ENCODE measurements at places on chromosomes 7 and 10.

DNA sequence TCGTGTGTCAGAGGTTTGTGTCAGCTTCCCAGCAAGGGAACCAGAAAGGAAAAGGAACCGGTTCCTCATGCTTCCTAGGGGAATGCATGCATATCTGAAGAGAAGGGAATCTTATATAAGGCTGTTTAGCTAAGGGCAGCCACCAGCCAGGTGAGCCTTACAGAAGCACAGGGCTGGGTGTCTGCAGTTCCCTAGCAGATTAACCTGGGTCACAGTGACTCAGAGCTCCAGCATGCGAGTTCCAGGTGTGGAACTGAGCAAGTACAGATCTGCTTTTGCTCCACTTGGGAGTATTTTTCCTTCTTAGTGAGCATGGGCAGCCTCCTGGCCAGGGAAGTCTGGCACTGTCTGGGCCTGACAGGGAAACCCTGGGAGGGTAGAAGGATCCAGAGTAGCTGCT, 957 bp upstream of the ANKRD2 start:
- DNase-seq, result no peak

- no peak for DNase-seq
Observed at GRCh38 chr7:138546064-138546619, 86.1 kb downstream of the TRIM24 start.

- DNase-seq, result no peak
Observed at GRCh38 chr7:116554911-116555310, 30.1 kb downstream of the CAV1 start.

GRCh38 chr7:22123139-22123538, 177.4 kb upstream of the CDCA7L start:
- no peak for DNase-seq

DNA sequence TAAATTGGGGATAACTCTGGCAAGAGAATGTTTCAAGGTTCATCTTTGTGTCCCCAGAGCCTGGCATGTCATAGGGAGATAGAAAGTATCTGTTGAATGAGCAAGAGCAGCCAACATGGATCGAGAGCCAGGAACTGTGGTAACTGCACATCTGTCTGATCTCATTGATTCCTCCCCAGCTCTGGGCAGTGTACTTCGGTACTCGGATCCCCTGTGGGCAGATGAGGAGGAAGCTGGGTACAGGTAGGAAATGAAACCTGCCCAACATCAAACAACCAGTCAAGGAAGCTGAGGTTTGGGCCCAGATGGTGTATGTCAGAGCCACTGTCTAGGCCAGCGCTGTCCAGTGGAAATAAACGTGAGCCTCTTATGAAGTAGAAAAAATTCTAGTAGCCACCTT, 76.4 kb downstream of the GRK5 start:
- DNase-seq, result no peak

GRCh38 chr7:44231088-44231487, 30.3 kb downstream of the YKT6 start:
- no peak for DNase-seq

DNA sequence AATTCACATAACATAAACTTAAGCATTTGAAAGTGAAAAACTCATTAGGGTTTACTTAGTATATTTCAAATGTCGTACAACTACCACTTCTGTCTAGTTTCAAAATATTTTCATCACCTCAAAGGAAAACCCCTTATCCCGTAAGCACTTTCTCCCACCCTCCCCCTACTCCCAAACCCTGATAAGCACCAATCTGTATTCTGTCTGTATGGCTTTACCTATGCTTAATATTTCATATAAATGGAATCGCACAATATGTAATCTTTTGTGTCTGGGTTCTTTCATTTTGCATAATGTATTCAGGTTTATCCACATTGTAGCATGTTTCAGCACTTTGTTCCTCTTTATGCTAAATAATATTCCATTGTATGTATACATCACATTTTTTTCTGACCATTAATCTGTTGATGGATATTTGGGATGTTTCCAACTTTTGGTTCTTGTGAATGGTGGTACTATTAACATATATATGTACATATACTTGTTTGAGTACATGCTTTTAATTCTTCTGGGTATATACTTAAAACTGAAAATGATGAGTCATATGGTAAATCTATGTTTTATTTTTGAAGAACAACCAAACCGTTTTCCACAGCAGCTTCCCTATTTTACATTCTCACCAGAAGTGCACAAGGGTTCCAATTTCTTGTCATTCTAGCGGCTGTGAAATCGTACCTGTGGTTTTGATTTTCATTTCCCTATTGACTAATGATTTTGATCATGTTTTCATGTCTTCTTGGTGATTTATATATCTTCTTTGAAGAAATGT, 6.2 kb upstream of the STARD3NL start:
- DNase-seq, result no peak

GRCh38 chr10:61135276-61135721, 191.3 kb upstream of the RHOBTB1 start:
- no peak for DNase-seq

DNA sequence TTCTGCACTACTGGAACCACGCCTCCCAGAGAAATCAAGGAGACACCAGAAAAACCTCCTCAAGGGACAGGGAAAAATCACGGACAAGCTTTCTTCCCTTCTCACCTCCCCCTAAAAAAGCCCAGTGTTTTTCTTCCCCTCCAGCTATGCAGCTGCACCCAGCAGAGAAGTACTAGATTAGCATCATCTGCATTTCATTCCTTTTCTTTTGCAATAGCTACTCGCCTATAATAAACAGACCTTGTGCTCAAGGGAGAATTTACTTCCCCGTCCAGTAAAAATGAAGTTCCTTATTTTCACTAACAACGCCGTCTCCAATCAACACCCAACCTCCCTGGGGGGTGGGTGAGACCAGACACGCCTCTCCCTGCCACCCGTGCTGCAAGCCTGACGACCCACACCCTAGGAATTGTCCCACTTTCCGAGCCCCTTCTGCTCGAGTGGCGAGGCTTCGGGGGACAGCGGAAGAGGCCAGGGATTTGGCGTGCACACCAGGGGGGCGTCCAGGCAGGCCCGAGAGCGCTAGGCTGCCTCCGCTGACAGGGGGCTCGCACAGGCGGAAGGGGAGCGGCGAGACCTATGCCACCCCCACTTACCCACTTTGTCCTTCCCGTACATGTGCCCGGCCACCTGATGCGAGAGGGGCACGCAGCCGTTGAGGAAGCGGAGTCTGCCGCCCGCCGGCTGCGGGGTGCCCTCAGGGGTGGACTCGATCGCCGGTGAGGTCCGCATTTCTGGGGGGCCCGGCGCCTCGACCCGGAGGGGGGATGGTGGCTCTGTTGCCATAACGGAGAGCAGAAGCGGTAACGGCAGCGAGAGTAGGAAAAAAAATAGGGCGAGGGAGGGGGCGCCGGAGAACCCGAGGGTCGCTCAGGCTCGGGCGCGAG, 625 bp downstream of the IPMK start:
- no peak for DNase-seq

GRCh38 chr10:78118591-78118990, 84.9 kb downstream of the RPS24 start:
- DNase-seq, result no peak

DNA sequence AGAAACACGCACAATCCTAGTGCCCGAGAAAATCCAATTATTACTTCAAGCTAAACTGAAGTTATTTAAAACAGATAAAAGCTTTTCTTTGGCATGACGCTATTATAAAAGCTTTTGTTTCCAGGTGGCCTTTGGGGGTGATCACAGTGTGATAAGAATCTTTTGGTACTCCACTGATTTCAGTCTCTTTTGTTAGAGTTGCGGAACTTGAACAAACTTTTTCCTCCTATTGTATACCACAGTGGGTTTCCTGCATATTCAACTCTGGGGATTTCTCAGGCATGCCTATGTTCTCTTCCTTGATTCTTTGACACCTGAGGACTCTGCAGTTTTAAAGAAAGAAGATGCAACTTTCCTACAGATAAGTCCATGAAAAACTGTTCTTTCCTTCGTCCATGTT, 99.7 kb upstream of the PITRM1 start:
- DNase-seq, result no peak

GRCh38 chr7:66867198-66867790, 53.7 kb upstream of the TMEM248 start:
- DNase-seq, result no peak

- DNase-seq, result no peak
Observed at GRCh38 chr7:116584721-116585120, 59.9 kb downstream of the CAV1 start.

DNA sequence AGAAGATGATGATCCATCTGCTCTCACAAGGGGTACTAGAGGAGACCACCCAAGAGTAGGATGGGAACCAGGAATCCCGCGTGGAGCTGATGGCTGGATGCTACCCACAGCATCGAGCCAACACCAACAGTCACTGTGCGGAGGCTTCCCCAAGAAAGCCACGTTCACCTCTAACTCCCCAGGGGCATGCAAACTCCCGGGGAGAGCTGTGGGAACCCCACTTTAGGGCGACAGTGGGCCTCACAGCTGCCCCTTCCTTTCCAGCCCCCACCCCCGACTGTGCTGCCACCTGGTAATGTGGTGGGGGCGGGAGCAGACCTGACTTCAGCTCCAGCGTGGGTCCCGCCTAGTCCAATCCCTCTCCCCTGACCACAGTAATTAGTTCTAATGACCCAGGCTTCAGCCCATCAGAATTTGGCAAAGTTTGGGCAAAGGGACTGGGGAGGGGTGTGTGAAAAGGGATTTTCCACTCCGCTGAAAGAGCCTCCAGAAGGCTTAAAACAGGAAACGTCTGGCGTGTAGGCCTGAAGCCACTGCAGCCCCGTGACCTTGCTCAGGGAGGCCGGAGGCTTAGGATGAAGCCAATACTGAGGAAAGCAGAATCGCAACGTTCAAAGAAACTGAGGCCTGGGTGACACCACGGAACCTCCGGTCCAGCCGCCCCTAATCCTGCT, 20.3 kb downstream of the ASB13 start:
- no peak for DNase-seq

DNA sequence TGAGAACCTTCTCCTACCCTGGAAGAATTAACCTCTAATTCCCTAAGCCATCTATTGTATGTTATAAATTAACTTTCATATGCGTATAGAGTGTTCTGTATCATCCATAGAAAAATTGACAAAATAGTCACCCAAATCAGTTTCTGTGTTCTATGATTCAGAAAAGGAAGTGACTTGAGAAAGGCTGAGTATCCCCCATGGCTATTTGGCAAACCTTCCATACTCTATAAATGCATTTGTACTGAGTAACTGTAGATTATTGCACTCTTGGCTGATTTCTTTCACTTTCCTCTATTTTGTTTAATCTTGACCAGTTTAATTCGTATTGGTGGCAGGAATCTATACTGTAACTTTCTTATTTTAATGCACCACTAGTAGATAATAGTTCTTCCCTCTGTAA, 182.2 kb downstream of the HTR7 start:
- DNase-seq, result no peak

GRCh38 chr7:149624006-149624405, 126.4 kb upstream of the ZNF746 start:
- DNase-seq, result no peak

DNA sequence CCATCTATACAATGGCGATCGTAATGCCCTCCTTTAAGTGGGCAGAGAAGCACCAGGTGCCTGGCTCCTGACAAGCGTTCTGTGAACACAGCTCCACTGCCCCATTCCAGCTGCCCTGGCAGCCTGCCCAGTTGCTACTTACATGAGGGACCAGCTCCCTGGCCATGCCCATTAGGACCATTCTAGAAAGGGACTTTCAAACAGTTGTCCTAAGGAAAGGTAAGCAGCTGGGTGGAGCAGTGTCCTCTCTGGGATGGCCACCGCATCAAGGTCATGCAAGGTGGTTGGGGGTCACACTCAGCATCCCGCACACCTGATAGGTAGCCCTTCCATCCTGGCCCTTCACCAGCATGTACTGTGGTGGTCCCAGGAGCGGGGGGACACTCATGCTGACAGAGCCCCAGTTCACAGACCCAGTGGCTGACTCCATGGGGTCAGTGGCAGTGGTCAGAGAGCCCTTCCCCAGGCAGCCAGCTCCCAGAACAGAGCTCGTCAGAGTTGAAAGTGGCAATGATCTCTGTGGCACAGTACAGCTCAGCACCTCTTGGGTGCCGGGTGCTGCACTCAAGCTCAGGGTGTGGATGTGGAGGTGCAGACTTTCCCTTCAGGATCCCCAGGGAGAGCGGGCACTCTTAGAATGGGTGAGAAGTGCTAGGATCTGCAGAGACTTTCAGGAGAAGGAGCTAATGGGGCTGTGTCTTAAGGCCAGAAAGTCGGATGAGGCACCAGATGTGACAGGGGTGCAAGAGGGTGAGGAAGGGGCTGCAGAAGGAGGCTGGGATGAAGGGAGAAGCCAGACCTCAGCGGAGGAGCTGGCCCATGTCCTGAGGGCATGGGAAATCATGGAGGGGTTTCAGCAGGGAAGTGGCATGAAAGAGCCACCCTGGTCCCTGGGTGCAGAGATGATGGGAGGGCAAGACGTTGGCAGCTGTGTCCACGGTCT, 10.9 kb downstream of the MMRN2 start:
- no peak for DNase-seq

DNA sequence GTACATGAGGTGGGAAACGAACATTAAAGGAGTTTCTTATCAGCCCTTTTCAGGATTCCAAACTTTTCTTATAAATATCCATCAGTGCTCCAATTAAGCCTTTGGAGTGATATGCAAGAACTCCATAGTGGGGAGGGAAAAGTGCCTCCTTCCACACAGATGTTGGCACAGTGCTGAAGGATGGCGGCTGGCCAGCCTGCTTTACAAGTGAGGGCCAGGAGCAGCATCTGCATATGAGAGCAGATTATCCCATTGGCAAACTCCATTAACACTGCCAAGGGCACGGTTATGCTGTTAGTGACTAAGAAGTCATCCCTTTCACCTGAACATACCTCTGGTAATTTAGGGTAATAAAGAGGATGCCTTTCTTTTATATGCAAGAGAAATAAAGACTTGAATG, 543.1 kb downstream of the CNTNAP2 start:
- no peak for DNase-seq

DNA sequence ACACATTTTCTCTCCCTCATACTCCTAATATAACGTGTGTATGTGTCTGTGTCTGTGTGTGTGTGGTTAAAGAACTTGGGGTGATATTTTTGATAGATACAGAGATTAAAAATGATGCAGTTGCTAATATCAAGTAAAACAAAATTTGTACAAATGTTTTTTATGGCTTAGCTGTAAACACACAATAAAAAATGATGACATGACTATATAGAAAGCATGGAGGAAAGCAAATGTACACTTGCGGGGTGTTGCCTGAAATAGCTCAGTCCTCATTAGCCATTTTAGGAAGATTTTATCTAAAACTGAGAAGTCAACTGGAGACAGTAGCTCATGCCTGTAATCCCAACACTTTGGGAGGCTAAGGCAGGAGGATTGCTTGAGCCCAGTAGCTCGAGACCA, 5.6 kb upstream of the TASOR2 start:
- DNase-seq, result no peak

- no peak for DNase-seq
Observed at GRCh38 chr7:1169409-1170368, 9.7 kb upstream of the ZFAND2A start.

GRCh38 chr10:110597476-110597875, 30.0 kb downstream of the SMC3 start:
- no peak for DNase-seq

GRCh38 chr10:3400348-3400747, 227.8 kb upstream of the PITRM1 start:
- DNase-seq, result no peak

- DNase-seq, result no peak
Observed at GRCh38 chr7:74175340-74175739, 1.2 kb downstream of the EIF4H start.
